ENCODE measurements at places on chromosomes 13 and 19. TPM values are rescaled to one million over a fixed set of nuclear protein-coding genes. Genes with fewer than 3 reads are reported as not detected.

ZNF575 gene
- not detected for total RNA-seq

ZSWIM9 gene
- 3.2 TPM for total RNA-seq

SYNE4 gene
- total RNA-seq, result 0.95 TPM

ZNF560 gene
- not detected for total RNA-seq

CFAP97D2 gene
- total RNA-seq, result not detected

LPAR2 gene
- 13.1 TPM for total RNA-seq

DNA sequence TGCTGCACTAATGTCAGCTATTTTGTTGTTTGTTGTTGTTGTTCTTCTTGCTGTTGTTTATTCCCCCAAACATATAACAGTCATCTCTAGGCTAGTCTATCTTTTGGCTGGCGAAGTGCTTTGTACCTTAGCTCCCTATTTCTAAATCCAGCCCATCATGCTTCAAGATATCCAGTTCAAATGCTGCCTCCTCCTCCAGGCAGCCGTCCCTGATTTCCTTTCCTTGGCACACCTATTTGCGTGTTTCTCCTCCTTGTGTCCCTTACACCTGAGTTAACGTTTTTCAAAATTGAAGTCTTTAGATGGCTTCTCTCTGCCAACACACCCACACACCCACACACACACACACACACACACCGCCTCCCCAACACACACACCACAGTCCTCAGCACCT, 25.5 kb downstream of the INSR start:
- no peak for DNase-seq
- no peak overlapping the region for H3K27ac ChIP-seq
- H3K4me3 ChIP-seq, result no peak overlapping the region
- H3K36me3 ChIP-seq, result peaks cover 10% of the 10 kb centered on the region
- H3K27me3 ChIP-seq, result no peaks in the 10 kb centered on the region

GRCh38 chr19:41553804-41554203, 22.2 kb upstream of the CEACAM21 start:
- H3K4me3 ChIP-seq, result no peak overlapping the region
- H3K27me3 ChIP-seq, result no peaks in the 10 kb centered on the region
- H3K36me3 ChIP-seq, result no peaks in the 10 kb centered on the region
- no peak overlapping the region for H3K27ac ChIP-seq
- DNase-seq, result no peak

- H3K4me3 ChIP-seq, result no peak overlapping the region
- no peak overlapping the region for H3K27ac ChIP-seq
- peaks cover 3% of the 10 kb centered on the region for H3K4me1 ChIP-seq
These were observed 5.2 kb upstream of the MLNR start for GRCh38 chr13:49214917-49215376.

DNA sequence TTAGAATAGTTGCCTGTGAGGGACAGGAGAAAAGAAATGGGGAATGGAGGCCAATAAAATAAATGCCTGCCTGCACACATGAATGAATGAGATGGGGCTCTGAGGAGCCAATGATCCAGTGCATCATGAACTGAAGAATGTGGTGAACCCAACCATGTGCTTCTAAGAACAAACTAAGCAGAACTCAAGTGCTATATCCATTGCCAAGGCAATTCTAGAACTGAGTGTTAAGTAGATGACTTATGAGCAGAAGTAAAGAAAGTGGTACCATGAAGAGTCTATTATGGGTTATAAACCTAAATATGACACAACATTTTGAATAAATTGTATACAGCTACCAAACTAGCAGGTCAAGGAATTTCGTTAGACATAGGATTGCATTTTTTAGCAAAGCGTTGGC, 186.1 kb downstream of the KATNAL1 start:
- H3K36me3 ChIP-seq, result no peaks in the 10 kb centered on the region
- no peak overlapping the region for H3K27ac ChIP-seq
- H3K4me3 ChIP-seq, result no peak overlapping the region
- DNase-seq, result no peak

DNA sequence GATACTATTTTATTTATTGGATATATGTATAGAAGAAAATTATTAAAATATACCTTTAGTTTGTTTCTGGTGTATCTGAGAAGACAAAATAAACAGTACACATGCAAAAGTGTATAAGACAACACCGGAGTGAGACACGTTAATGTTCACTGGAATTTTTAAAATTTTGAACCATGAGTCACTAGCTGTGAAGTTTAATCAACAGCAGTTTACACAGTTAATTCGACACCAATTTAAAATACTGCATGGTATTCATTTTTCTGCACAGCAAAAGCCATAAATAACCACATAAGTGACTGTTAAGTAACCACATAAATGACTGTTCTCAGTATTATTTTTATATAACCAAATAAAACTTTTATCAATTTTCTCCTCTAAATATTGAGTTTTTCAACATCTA, 418.7 kb upstream of the NBEA start:
- no peaks in the 10 kb centered on the region for H3K36me3 ChIP-seq
- H3K27ac ChIP-seq, result no peak overlapping the region
- no peak for DNase-seq
- H3K4me3 ChIP-seq, result no peak overlapping the region
- H3K27me3 ChIP-seq, result no peaks in the 10 kb centered on the region
- no peaks in the 10 kb centered on the region for H3K4me1 ChIP-seq

DNA sequence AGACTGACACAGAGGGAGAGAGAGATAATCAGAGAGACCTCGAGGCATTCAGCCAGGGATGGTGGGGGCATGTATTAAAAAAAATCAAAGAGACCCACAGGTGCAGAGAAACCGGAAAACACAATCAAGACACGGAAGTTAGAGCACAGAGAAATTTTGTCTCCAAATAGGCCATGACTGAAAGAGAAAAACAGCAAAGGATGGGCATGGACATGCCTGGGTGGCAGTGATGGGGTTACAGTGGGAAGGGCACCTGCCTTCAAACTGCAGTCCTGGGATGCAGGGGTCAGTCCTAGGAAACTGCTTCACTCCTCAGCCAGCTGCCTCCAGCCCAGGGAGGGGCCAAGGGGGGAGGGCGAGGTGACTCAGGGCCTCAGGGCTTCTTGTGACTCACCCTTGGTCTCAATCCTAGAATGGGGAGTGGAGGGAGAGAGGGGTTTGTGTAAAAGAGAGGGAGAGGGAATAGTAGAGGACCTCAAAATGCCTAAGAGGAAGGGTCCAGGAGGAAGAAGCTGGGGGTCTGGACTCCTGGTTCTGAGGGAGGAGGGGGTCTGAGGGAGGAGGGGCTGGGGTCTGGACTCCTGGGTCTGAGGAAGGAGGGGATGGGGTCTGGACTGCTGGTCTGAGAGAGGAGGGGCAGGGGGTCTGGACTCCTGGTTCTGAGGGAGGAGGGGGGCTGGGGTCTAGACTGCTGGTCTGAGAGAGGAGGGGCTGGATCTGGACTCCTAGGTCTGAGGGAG, 3.6 kb upstream of the KCNN4 start:
- no peak for DNase-seq
- no peaks in the 10 kb centered on the region for H3K36me3 ChIP-seq
- no peaks in the 10 kb centered on the region for H3K27me3 ChIP-seq
- H3K4me1 ChIP-seq, result peaks cover 37% of the 10 kb centered on the region

DNA sequence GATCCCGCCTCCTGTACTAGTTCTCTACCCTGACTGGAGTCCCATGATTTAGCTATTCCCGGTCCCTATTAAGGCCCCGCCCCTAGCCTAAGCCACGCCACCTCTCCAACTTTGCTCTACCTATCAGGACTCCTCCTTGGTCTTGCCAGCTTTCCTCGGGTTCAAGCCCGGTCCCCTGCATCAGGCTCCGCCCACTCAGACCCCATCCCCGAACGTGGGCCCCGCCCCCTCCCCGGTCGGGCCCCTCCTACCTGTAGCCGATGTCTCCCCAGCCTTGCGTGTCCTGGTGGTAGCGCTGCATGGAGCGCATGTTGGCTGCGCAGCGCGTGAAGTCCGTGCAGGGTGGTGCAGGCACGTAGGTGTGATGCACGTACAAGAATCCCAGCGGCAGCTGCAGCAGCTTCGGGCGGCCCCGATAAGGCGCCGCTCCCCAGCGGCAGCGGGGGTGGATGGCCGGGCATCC, 7.3 kb upstream of the RASAL3 start:
- H3K4me1 ChIP-seq, result peaks cover 8% of the 10 kb centered on the region
- no peaks in the 10 kb centered on the region for H3K27me3 ChIP-seq
- no peak overlapping the region for H3K4me3 ChIP-seq
- no peaks in the 10 kb centered on the region for H3K36me3 ChIP-seq
- no peak for DNase-seq
- no peak overlapping the region for H3K27ac ChIP-seq

DNA sequence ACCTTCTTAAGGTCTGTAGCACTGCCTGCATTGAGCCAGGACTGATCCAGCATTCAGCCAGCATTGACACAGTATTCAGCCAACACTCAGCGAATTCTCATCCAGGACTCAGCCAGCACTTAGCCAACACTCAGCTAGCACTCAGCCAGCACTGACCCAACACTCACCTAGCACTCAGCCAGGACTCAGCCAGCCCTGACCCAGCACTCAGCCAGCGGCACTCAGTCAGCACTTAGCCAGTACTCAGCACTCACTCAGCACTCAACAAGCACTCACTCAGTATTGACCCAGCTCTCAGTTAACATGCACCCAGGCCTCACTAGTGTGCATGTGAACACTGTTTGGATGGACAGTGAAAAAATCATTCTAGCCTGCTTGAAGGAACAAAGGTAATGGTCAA, 55.0 kb downstream of the TSHZ3 start:
- no peaks in the 10 kb centered on the region for H3K27me3 ChIP-seq
- H3K4me1 ChIP-seq, result no peaks in the 10 kb centered on the region
- H3K36me3 ChIP-seq, result no peaks in the 10 kb centered on the region
- H3K4me3 ChIP-seq, result no peak overlapping the region
- no peak for DNase-seq

DNA sequence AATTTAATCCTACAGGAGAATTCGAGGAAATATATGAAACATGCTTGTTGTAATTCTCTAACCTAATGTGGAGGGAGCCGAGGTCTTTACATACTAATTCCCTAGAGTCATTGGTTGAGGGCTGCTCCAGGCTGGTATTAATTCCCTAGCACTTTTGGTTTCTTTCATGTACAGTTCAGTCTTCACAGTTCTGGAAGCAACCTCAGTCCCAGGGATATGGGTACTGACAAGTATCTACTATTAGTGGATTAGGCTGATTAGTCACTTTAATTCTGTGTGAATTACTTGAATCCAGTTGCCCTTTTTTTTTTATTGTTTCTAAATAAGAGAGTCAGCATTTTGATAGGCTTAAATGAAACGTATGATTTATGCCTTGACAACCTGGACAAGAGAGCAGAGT, 172.3 kb upstream of the HTR2A start:
- H3K27ac ChIP-seq, result no peak overlapping the region
- H3K27me3 ChIP-seq, result peaks cover 40% of the 10 kb centered on the region
- H3K4me3 ChIP-seq, result no peak overlapping the region
- no peaks in the 10 kb centered on the region for H3K4me1 ChIP-seq

DNA sequence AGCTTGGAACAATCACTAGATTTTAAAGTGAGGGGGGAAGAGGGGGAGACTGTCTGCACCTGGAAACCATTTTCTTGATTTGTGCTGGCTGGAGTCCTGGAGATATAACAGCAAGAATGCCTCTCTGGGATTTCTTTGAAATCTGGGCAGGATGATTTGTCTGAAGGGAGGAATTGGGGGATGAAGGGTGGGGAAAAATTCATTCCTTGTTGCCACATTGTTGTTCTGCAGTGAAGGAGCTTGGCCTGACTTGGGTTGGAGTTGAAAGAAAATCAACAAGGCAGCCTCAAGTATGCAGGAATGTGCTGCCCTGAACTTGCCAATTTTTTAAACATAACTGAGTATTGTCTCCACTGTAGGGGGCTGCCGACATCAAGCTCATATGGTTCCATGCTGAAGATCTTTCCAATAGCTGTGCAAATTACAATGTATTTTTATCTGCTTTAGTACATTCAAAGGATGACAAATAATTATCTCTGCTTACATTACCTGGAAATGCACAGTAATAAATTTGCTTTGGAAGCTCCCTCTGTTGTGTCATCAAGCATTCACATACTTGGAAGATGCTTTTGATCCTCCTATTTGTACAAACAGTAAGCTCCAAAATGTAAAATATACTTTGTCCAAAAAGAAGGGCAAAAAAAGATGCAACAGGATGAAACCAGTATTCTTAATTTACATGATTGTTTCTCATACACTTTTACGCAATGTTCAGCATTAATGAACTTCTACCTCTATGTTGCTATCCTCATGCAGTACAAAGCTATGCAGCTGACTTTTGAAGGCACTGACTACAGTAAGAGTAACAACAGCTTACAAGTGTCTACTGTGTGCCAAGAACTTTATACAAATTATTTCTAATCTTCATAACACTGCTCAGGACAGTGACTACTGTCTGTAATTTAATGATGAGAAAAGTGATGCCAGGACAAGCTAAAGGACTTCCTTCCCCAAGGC, 627.9 kb upstream of the KLF12 start:
- DNase-seq, result no peak
- H3K27ac ChIP-seq, result no peak overlapping the region
- H3K27me3 ChIP-seq, result no peaks in the 10 kb centered on the region
- no peaks in the 10 kb centered on the region for H3K36me3 ChIP-seq

DNA sequence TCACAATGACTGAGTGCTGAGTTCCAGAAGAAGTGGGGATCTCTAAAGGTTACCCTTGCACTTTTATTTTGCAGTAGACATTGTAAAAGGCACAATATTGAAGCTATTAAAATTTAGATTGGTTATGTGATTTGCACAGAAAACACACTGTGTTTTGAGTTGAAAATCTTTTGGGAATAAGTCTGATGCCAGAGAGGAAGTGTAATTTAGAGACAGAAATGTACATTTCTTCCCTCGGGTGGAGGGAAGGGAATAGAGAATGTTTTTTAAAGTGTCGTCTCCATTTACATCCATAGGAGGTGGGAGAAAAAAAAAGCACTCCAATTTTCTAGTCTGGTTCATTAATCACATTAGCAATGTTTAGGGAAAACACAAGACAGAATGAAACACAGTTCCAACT, 465.8 kb downstream of the OLFM4 start:
- no peaks in the 10 kb centered on the region for H3K36me3 ChIP-seq
- no peak overlapping the region for H3K27ac ChIP-seq
- H3K27me3 ChIP-seq, result no peaks in the 10 kb centered on the region
- no peak overlapping the region for H3K4me3 ChIP-seq

DNA sequence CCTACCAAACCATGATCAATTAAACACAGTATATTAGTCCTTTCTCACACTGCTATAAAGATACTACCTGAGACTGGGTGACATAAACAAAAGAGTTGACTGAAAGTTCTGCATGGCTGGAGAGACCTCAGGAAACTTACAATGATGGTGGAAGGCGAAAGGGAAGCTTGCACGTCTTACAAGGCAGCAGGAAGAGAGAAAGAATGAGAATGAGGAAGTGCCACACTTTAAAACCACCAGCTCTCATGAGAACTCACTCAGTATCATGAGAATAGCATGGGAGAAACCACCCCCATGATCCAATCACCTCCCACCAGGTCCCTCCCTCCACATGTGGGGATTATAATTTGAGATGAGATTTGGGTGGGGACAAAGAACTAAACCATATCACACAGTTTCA, 324.9 kb upstream of the ZNF507 start:
- H3K4me3 ChIP-seq, result no peak overlapping the region
- no peaks in the 10 kb centered on the region for H3K36me3 ChIP-seq
- no peaks in the 10 kb centered on the region for H3K4me1 ChIP-seq
- H3K27me3 ChIP-seq, result no peaks in the 10 kb centered on the region

Measured in esophagus squamous epithelium (tissue), 5 donors.